HAP-1 (cell line): ENCODE measurements at places on chromosomes 1 and 21.

- DNase-seq = no peak
Observed at GRCh38 chr1:161379071-161379470, 11.4 kb upstream of the CFAP126 start.

DNA sequence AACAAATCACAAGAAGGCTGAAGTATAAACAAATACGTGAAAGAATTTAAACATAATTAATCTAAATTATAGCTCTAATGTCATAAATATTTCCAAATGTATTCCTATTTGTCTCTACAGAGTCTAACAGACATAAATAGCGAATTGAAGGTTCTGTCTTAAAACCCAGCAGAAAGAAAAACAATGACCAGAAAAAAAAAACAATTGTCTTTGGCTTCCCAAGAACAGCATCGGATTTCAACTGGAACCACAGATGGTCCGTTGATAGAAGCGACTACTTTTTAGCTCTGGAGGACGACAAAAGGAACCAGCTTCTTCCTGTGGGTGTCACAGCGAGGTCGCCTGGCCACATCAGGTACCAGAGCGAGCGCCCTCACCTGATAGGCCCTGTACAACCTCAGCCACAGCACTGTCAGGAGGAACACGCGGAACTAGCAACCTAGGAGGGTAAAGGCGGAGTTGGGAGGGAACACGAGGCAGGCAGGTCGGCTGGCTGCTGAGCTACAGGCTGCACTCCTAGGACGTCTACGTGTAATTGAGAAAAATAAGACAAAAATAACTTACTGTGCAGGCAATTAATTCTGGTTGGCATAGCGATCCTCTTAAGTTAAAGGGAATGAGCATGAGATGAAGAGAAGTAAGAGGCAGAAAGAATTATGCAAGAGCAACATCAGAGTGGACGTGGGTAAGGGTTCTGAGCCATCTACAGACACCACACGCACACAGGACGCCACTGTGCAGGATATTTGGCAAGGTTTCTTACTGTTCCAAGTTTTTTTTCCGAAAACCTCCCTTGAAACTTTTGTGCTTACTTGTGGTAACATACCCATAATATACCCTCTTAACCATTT is 16.7 kb upstream of the PRDM15 start:
- no peak for DNase-seq

GRCh38 chr1:109527098-109527811 is 12.4 kb upstream of the GPR61 start:
- no peak for DNase-seq

DNA sequence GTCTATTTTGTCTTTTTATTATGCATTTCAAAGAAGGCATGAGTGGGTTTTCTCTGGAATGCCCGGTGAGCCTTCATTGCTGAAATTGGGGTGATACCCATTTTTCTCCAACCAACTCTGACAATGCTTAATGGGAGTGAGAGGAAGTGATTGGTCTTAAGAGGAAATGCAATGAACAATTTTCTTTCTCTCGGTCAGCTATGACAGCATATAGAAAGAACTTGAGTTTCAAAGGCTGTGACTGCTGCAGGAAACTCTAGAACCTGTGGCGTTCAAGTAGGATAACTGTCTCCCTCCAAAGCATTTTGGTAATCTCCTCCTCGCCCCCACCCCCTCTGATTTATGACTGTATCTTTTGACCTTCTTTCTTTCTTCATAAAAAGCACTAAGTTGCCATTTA is 155.9 kb downstream of the LYPLAL1 start:
- DNase-seq = no peak

- no peak for DNase-seq
Observed at GRCh38 chr1:151897991-151898431, 11.3 kb downstream of the THEM4 start.

DNA sequence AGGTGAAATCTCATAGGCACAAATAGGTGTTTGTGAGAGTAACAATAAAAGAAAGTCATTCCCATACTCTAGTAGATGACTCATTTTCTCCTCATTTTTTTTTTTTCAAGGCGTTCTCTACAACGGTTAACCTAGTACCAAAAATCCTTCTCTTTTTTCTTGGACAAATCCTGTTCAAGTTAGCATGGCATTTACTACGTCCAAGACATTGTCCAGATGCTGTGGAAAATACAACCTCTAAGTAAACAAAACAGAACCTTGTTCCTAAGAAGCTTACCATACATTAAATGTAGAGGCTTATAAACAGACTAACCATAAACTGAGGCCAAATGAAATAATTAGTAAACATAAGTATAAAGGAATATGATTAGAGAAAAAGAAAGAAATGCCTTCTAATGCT is 76.2 kb upstream of the RGS4 start:
- DNase-seq = no peak

GRCh38 chr1:226891846-226892523 is 21.6 kb downstream of the PSEN2 start:
- DNase-seq = no peak

DNA sequence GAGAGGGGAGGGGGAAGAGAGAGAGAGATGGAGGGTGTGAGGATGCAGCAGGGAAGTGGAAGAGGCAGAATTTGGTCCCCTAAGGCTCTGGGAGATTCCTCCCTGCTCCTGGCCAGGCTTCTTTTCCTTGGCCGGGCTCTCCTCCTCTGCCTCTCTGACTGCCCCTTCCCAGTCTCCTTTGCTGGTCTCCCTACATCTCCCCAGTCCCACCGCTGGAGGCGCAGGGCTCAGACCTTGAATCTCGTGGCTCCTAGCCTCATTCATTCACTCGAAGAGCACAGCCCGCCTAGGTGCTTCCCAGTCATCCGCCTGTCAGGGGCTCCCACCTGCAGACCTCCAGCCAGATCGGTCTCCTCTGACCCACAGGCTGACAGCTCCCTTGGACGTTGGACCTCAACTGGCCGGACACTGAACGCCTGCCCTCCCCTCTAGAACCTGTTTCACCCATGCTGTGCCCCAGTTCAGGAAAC is 76.5 kb downstream of the VWA5B1 start:
- DNase-seq = peak; percentile 12

DNA sequence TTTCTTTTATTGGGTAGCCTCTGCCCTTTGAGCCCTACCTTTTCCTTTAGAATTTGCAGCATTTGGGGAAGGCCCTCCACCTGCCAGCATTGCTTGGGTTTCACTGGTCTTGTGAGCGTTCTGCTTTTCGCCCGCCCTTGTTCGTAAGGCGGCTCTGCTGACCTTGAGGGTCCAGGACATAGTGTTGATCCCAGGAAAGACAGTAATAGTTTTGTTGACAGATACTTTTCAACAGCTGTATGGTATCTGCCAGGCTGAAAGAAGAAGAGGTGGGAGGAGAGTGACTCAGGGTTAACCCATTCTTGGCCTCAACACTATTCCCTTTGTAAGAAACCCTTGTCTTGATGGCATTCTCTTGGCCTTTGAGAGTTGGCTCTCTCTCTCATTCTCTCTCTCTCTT is 113.4 kb upstream of the SPAG17 start:
- no peak for DNase-seq

- no peak for DNase-seq
Observed at GRCh38 chr1:101293461-101294051, 56.7 kb downstream of the S1PR1 start.

DNA sequence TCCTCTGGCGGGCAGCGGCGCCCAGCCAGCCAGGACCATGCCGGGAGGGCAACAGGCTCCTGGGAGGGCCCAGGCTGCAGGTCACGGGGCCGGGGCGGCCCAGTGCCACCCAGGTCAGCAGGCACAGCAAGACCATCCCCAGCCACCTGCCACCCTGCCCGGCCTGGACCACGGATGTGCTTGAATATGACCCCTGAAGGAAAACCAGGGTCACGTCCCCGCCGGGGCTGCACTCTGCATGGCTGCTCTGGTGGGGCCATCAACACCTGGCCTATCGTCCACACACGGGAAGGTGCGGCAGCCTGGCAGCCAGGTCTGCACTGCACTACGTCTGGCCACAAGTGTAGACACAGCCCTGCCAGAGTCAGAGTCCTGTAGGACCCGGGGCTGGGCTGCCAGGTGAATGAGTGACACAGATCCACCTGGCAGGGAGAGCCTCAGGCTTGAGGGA is 6.9 kb downstream of the WNT9A start:
- no peak for DNase-seq
